ENCODE measurements at places on chromosomes 7 and 10.

DNA sequence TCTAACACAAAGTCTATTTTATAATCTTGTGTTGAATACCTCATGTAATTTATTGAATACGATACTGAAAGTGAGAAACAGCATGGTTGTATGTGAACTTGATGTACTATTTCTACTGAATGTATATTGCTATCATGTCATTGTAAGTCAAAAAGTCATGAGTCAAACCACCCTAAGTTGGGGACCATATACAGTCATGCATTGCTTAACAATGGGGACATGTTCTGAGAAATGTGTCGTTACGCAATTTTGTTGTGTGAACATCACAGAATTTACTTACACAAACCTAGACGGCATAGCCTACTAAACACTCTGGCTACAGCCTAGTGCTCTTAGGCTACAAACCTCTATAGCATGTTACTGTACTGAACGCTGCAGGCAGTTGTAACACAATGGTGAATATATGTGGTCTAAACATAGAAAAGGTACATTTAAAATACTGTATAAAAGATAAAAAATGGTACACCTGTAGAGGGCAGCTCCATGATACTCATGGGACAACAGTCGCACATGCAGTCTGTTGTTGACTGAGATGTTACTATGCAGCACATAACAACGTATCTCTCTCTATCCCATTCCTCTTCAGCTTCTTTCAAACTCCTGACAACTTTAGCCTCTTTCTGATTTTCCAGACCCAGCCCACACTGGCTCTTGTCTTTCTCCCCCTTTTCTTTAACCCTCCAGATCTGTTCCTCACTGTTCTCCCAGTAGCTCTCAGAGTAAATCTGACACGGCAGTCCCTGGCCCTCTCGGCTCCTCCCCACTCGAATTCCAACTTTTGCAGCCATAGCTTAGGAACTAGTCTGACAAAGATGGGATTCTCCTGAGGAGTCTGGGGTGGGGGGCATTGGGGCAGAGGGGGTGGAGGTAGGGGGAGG is 90.1 kb downstream of the SNX10 start:
- peaks cover 5% of the 10 kb centered on the region for H3K4me1 ChIP-seq
- DNase-seq, result no peak
- no peak overlapping the region for H3K4me3 ChIP-seq
- H3K27me3 ChIP-seq, result peaks cover 33% of the 10 kb centered on the region
- no peaks in the 10 kb centered on the region for H3K36me3 ChIP-seq
- H3K27ac ChIP-seq, result no peak overlapping the region

GRCh38 chr7:146709451-146710027 is 592.9 kb downstream of the CNTNAP2 start:
- no peak for DNase-seq
- H3K27me3 ChIP-seq, result no peaks in the 10 kb centered on the region
- H3K27ac ChIP-seq, result peak overlapping the region; percentile 61
- H3K4me3 ChIP-seq, result no peak overlapping the region

GRCh38 chr7:80618096-80618495 is 20.3 kb upstream of the CD36 start:
- no peak for DNase-seq
- no peaks in the 10 kb centered on the region for H3K36me3 ChIP-seq
- no peak overlapping the region for H3K4me3 ChIP-seq
- H3K27me3 ChIP-seq, result no peaks in the 10 kb centered on the region
- no peak overlapping the region for H3K27ac ChIP-seq

GRCh38 chr10:101223274-101224059 is 5.8 kb downstream of the LBX1 start:
- peak overlapping the region; percentile 39 for H3K4me3 ChIP-seq
- H3K36me3 ChIP-seq, result peaks cover 10% of the 10 kb centered on the region
- H3K27ac ChIP-seq, result peak overlapping the region; percentile 29
- DNase-seq, result no peak
- H3K27me3 ChIP-seq, result peaks cover 84% of the 10 kb centered on the region

- H3K27me3 ChIP-seq, result peaks cover 21% of the 10 kb centered on the region
- no peak for DNase-seq
- H3K4me3 ChIP-seq, result no peak overlapping the region
- no peaks in the 10 kb centered on the region for H3K36me3 ChIP-seq
- no peak overlapping the region for H3K27ac ChIP-seq
- peaks cover 3% of the 10 kb centered on the region for H3K4me1 ChIP-seq
Measured at GRCh38 chr10:110553905-110554304, 13.6 kb upstream of the SMC3 start.

GRCh38 chr7:143041346-143041745 is 10.8 kb upstream of the OR6V1 start:
- H3K4me3 ChIP-seq, result no peak overlapping the region
- H3K4me1 ChIP-seq, result no peaks in the 10 kb centered on the region
- no peaks in the 10 kb centered on the region for H3K36me3 ChIP-seq
- peaks cover 58% of the 10 kb centered on the region for H3K27me3 ChIP-seq
- no peak overlapping the region for H3K27ac ChIP-seq
- no peak for DNase-seq
